Stromal cell of bone marrow (primary cell): ENCODE measurements at places on chromosomes 3 and 15.
A peak's percentile ranks its signal among the peaks of the same experiment; 100 is the strongest.

DNA sequence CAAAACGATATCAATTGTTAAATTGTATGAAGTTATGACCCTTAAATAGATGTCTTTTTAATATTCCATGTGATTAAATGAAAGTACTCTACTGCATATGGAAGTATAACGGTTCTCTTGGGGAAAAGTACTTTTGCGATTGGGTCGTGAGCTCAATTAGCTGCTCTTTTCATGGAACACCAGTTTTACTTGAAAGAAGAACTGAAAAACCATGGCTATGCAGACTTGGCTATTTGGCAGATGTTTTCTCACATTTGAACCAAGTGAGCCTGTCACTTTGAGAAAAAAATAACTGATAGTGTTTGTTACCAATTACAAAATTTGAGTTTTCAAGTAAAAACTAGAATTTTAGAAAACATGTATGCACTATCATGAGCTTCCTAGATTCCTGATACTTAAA lies 5.9 kb upstream of the INAFM2 start:
- no peak for DNase-seq

GRCh38 chr3:20682573-20682972 lies 496.6 kb upstream of the SGO1 start:
- DNase-seq = no peak

DNA sequence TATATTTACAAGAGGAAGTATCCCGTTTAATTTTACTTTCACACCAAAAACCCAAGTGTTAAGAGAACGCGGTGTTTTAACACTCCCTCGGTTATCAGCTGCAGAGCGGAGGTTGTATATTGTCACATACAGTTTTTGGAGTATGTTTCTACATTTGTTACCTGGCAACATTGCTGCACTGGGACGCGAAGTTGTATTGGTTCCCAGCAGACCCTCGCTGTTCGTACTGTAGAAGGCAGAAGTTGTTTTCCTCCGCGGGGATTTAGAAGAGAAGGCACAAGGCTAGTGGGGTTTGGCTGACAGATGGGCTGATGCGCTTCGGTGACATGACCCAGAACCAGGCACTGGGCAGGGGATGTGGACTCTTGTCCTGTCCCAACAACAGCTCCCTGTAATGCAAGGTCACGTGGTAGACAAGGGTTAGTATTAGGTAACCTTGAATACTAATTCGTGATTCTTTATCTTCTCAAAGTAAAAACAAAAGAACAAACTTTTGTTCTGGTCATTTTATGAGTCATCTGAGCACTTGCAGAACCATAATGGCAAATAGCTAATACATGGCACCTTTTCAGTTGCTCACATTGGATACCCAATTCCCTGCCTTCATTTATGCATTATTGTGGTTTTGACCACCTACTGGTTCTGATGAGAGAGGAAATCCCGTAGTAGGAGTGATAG lies 230.4 kb upstream of the BHLHE40 start:
- no peak for DNase-seq

DNA sequence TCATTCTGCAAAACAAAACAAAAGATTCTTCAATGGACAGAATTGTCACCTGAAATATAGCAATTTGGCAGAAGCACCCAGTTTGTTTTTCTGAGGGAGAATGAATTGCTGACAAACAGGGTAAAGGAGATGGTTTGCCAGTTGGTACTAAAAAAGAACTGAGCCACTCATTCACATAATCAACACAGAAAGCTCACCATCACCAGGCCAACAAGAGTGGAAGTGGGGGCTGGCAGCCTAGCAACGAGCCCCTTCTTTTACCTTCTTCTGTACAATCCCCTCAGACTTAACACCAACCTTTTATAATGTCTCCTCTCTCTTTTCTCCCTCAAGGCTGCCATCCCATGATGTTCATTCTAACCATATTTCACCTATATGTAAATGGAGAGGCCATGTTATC lies 5.9 kb downstream of the TOP2B start:
- DNase-seq = no peak

- no peak for DNase-seq
These were observed 12.4 kb upstream of the IREB2 start for GRCh38 chr15:78425643-78426042.

DNA sequence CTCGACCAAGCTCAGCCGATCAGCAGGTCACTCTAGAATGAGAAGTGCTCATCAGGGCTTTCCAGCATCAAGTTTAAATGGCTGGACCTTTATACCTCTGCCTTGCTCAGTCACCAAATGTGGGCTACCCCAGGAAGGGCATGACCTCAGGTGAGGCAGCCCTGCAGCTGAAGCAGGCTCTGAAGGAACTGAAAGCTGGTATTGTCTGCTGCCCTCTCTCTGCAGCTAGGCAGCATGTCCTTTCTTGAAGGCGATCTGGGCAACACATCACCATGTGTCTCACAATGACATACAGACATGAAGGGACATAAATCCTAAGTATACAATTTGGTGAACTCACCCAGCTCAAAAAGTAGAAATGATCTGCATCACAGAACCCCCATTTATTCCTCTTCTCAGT lies 38.7 kb upstream of the ARID3B start:
- DNase-seq = no peak

- no peak for DNase-seq
These were observed 207.2 kb upstream of the TPM1 start for GRCh38 chr15:62835351-62835750.

DNA sequence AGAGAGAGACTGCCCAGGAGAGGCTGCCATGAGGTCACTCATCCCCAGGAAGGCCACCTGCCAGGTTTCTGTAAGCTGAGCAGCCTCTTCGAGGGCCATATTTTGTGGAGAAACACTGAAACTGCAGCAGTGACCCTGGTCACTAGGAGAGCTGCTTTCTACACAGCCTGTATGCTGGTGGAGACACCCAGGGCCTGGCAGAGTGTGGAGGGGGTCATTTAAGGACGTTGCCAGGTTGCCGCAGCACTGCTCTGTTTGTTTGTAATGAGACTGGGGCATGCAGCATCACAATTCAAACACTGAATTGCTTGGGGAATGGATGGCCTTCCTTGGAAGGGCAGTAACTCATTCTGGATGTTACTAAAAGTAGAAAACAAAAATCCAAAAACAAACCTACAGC lies 104.9 kb upstream of the TRIM42 start:
- DNase-seq = no peak

- DNase-seq = no peak
These were observed 90.6 kb upstream of the UBE2E2 start for GRCh38 chr3:23112491-23112890.

GRCh38 chr3:46132565-46132964 lies 75.5 kb downstream of the CCR1 start:
- no peak for DNase-seq

GRCh38 chr3:42264399-42265058 lies 1.5 kb downstream of the CCK start:
- DNase-seq = peak; percentile 4

- DNase-seq = no peak
These were observed 44.2 kb upstream of the BCL2A1 start for GRCh38 chr15:80015156-80015555.

GRCh38 chr15:94027581-94027980 lies 203.8 kb upstream of the MCTP2 start:
- DNase-seq = no peak
